Myocyte (in vitro differentiated cells): ENCODE measurements at places on chromosomes 16 and 17.
A peak's percentile ranks its signal among the peaks of the same experiment; 100 is the strongest.

DNA sequence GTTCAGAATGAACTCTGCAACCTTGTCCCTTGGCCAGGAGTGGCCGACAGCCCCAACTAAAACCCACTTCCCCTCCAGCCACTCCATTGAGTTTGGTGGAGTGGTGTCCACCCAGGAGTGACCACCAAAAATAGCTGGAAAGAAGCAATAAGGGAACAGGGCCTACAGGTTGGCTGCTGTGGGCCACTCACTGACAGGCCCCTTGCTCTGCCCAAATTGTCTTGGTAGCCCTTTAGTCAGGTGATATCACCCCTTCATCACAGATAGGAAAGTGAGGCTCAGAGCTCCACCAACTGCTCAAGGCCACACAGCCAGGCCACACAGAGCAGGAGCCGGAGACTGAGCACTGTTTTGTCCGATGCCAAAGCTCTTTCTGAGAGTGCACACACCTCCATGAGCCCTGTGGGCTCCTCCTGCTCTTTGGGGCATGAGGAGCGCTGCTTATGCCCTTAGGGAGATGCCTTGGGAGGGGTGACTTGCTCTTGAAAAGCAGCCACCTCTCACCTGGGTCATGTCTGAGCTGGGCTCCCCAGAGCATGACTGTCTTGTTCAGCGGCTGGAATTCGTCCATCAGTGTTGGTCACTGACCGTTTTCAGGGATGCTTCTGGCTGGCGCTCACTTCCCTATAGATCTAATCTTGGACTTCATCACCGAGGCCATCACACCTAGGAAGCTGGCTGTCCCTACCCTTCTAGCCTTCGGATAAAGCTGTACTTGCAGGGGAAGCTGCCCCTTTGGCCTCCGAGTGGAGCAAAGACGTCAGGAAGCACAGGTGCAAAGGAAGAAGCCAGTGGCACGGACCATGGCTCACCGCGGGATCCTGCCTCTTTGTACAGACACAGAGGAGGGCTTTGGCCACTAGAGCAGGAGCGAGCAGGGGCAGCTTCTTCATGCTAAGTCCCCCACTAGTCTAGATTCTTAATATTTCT lies 186.0 kb upstream of the ZNF469 start:
- DNase-seq, result no peak

DNA sequence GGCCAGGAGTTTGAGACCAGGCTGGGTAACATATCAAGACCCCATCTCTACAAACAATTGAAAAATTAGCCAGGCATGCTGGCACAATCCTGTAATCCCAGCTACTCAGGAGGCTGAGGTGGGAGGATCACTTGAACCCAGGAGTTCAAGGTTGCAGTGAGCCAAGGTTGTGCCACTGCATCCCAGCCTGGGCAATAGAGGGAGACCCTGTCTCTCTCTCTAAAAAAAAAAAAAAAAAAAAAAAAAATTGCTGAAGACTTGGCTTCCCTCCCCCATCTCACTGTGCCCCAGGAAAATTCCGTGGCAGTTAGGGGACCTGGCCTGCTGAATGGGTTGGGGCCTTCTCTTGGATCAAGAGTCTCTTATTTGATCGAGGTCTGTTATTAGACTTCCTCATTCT lies at the start of gene ODF4:
Gene ODF4, plus strand, starts transcription at position 301 of the 400 bp plus-strand sequence. CDS start 212 bp downstream, outside the sequence.
- no peak for DNase-seq

- DNase-seq, result no peak
Observed at GRCh38 chr17:41800601-41801373, 11.0 kb downstream of the P3H4 start.

DNA sequence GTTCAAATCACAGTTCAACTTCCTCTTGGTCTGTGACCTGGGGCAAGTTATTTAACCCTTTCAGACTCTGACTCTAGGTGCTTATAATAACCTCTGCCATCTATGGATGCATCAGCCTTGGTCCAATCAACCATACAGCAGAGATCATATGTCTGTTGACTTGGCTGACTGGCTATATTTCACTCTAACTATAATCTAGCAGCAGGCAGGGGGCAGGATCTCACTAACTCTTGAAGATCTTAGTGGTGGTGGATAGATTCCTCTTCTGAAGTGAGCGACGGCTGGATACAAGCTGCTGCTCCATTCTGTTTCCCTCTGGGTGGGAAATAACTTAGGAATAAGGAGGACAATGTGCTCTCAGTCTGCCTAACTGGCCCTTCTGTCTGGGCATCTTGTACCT lies 146.6 kb downstream of the SKAP1 start:
- DNase-seq, result no peak

DNA sequence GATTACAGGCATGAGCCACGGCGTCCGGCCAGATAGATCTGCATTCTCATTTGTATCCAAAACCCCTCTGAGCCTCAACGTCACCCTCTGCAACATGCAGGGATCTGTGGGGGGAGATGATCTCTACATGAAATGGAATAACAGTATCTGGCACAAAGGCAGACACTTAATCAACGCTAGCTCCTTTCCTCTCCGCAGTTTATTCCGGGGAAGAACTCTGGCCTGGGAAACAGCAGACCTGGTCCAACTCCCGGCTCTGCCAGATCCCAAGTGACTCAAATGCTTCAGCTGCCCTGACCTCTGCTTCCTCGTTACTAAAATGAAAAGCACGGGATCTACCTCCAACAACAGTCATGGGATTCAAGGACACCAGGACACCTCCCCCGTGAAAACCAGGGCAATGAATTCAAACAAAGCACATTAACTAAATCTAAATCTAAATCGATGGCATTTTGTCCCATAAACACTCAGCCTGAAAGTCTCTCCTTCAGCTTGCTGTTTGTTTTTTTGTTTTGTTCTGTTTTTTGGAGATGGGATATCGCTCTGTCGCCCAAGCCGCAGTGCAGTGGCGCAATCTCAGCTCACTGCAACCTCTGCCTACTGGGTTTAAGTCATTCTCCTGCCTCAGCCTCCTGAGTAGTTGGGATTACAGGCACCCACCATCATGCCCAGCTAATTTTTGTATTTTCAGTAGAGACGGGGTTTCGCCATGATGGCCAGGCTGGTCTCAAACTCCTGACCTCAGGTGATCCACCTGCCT lies 78.2 kb downstream of the NXN start:
- DNase-seq, result no peak

- DNase-seq, result no peak
Observed at GRCh38 chr16:72560617-72561016, 388.7 kb upstream of the PMFBP1 start.

DNA sequence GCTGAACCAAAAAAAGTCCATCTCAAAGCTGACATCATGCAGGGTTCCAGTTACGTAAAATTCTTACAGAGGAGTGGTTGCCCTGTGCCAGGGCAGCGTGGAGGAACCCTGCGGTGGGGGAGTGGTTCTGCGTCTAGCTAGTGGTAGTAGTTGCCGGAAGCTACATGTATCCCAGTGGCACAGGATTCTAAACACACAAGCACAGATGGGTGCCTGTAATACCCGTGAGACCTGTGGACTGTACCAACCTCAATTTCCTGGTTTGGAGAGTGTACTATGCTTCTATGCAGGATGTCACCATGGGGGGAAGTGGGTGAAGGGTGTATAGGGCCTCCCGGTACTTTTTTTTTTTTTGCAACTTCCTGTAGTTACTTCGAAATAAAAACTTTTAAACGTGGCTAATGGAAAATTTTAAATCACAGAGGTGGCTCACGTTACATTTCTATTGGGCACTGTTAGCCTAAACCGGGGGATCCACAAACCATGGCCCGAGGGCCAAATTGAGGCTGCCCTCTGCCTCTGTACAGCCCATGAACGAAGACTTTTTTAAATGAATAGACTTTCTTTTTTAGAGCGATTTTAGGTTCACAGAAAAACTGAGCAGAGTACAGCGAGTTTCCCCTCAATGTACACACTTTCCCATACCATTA lies 38.5 kb downstream of the TBC1D16 start:
- DNase-seq, result no peak

DNA sequence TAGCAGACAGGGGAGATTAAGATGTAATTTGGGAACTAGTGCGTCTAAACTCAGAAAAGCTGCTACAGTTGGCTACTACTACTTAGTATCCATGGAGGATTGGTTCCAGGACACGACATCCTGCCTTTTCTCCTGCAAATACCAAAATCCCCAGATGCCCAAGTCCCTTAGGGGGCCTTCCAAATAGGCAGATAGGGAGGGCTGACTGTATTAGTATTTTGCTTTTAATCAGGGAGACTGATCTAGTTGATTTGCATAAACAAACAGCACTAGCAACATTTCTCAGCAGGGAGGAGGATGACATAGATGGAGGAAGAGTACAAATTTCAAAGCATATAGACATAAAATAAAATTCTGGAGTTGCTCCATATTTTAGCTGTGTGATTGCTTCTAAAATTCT lies 621.6 kb upstream of the GOT2 start:
- DNase-seq, result no peak

- no peak for DNase-seq
Observed at GRCh38 chr17:37640015-37640414, 3.2 kb downstream of the DDX52 start.

DNA sequence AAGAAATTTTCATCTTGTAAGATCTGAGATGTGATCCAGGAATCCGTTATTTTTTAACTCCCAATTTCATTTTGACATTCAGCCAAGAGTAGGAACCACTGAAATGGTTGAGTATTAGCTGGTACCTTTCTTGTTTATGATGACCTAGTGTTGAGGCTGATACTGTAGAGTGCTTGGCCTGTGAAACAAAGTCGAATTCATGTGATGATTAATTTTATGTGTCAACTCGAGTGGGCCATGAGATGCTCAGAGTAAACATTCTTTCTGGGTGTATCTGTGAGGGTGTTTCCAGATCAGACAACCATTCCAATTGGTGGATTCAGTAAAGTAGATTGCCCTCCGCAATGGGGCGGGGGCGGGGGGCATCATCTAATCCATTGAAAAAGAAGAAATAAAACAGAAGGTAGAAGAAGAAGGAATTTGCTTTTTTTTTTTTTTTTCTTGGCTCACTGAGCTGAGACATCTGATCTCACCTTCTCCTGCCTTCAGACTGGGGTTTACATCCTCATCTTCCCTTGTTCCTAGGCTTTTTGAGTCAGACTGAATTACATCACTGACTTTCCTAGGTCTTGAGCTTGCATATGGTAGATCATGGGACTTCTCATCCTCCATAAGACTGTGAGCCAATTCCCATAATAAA lies 264.6 kb upstream of the KCNJ16 start:
- DNase-seq, result no peak

DNA sequence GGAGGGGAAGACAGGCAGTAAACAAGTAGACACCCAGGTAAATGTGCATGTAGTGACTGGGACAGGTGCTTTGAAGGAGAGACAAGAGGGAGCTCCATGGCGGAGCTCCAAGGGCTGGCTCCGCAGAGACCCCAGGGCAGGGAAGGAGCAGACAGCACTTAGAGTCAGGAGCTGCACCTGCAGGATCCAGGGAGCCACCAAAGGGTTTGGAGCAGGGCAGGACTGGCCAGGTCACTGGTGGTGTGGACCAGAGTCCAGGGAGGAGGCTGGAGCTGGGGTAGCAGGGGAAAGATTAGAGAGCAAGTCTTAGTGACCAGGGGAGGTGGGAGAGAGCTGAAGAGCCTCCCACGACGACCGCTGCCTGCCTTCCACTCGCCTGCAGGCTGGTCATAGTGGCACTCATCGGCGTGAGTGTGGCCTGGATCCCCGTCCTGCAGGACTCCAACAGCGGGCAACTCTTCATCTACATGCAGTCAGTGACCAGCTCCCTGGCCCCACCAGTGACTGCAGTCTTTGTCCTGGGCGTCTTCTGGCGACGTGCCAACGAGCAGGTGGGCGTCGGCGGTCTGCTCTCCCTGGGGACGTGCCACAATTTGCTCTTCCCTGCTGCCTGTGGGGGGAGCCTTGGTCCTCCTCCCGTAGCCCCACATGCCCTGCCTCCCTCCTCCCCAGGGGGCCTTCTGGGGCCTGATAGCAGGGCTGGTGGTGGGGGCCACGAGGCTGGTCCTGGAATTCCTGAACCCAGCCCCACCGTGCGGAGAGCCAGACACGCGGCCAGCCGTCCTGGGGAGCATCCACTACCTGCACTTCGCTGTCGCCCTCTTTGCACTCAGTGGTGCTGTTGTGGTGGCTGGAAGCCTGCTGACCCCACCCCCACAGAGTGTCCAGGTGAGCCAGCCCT lies 14.7 kb upstream of the FAM83G start:
- DNase-seq, result no peak

- no peak for DNase-seq
Observed at GRCh38 chr17:79080349-79080748, 5.7 kb downstream of the ENGASE start.

- DNase-seq, result no peak
Observed at GRCh38 chr17:78957128-78957527, 22.6 kb downstream of the LGALS3BP start.

GRCh38 chr17:51180486-51180885 lies 14.3 kb downstream of the NME2 start:
- no peak for DNase-seq

DNA sequence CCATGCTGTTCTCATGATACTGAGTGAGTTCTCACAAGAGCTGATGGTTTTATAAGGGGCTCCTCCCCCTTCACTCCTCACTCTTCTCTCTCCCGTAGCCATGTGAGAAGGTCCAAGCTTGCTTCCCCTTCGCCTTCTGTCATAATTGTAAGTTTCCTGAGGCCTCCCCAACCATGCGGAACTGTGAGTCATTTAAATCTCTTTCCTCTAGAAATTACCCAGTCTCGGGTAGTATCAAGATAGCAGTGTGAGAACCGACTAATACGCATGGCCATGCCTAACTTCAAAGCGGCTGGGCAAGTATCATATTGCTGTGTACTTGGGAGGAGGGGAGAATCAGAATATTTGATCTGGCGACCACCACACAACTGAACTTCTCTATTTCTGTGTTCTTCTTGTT lies 88.3 kb downstream of the PRKCB start:
- DNase-seq, result no peak

GRCh38 chr16:19044769-19045168 lies 22.6 kb upstream of the COQ7 start:
- DNase-seq, result no peak

- DNase-seq, result no peak
Observed at GRCh38 chr17:50492214-50492613, 13.6 kb downstream of the RSAD1 start.

- DNase-seq, result no peak
Observed at GRCh38 chr16:19911747-19912454, 27.3 kb upstream of the GPRC5B start.

DNA sequence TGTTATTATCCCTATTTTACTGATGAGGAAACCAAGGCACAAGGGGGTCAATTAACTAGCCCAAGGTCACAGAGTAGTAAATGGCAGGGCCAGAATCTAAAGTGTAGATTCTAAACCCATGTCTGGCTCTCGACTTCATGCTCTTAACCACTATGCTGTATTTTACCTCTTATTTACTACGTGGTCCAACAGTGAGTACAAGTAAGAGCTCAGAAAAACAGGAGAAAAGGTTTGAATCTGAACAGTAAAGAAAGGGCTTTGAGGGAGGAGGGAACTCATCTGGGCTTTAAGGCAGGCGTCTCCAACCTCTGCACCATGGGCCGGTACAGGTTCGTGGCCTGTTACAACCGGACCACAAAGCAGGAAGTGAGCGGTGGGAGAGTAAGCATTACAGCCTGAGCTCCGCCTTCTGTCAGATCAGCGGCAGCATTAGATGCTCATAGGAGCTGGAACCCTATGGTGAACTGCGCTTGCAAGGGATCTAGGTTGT lies 62.9 kb downstream of the SMURF2 start:
- no peak for DNase-seq

GRCh38 chr16:55021595-55022475 lies 91.2 kb downstream of the IRX5 start:
- DNase-seq, result peak; percentile 94

GRCh38 chr17:49925921-49926320 lies 43.1 kb upstream of the DLX4 start:
- DNase-seq, result no peak

- no peak for DNase-seq
Observed at GRCh38 chr16:64470916-64471315, 650.9 kb downstream of the CDH11 start.

GRCh38 chr16:57663917-57664661 lies 4.0 kb upstream of the ADGRG3 start:
- no peak for DNase-seq
